Pulmonary artery endothelial cell (primary cell): ENCODE measurements at places on chromosomes 1 and 21.

GRCh38 chr21:36229181-36229580 lies 72.6 kb downstream of the DOP1B start:
- no peak for DNase-seq

DNA sequence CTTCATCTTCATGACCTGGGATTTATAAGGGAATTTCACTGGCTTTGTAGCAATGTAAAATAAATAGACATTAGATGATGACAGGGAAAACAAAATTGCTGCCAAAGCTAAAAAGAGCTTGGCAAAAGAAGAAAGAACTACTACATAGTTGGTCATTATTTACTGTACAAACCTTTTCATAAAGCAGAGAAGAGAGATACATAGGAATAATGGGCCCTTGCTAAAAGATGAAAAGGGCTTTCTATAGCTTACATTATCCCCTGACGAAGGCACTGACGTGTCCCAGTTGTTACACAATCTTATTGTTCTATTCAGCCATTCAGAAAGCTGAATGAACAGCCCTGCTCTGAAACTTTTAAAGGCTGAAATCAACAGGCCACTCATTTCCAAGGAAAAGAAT lies 57.1 kb downstream of the ZC3H11B start:
- DNase-seq: no peak

- no peak for DNase-seq
Measured at GRCh38 chr1:185980891-185981290, 246.7 kb downstream of the HMCN1 start.

DNA sequence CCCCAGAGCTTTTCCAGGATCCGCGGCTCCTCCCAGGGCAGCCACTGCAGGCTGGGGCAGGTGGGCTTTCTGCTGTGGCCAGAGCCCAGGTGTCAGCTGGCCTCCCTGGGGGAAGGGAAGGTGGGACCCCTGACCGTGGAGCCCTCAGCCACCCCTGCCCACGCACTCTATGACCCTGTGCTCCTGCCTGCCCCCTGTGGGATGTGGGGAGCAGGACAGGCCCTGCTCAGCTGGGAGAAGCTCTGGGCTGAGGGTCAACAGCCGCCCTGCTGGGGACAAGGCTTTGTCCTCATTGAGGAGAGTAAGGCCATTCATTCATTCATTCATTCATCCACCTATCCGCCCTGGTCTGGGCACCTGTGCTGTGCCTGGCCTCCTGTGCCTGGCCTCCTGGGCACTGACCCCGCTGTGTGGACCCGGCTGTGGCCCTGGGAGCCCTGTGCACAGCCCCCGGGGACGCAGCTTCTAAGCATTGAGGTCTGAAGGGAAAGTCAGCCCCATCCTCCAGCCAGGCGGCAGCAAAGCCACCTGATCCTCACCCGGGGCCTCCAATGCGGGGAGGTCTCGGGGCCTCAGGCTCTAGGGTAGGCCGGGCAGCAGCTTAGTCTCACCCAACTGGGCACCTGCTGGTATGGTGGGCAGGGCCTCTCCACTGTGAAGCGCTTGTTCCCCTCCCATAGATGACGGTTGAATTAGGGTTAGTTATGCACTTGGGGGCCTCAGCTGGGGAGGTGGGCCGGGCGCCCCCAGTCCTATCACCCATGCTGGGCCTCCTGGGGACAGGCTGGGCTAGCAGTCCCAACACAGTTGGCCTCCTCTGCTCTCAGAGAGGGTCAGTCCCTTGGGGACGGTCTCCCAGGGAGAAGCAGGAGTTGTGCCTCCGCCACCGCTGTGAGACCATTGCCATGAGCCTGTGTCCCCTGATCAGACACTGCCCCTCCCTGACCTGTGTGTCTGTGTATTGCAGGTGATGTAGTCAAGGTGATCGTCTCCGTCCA lies 6.0 kb downstream of the TNFRSF14 start:
- no peak for DNase-seq

DNA sequence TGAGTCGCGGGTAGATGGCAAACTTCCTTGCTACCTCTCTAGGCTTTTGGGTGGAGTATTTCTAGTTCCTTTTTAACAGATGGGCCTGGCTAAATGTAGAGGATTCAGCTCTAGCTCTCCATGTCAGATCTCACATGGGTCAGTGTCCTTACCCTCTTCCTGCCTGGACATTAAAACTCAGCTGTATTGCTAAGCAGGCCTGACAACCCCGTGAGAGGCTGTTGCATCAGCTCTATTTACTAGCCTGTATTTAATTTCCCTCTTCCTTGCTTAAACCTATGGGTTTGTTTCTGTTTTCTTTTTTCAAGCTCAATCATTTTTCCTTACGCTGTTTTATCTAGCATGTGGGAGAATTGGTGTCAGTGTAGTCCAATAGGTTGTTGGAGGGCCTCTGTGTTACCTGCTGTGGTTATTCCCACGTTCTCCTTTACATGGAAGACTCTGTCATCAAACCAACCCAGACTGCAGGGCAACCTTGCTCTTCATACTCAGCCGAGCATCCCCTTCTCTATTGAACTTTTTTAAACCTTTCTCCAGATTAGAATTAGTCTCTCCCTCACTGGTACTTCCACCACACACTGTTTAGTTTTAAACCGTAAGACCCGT lies 79.5 kb upstream of the BACH1 start:
- DNase-seq: no peak

DNA sequence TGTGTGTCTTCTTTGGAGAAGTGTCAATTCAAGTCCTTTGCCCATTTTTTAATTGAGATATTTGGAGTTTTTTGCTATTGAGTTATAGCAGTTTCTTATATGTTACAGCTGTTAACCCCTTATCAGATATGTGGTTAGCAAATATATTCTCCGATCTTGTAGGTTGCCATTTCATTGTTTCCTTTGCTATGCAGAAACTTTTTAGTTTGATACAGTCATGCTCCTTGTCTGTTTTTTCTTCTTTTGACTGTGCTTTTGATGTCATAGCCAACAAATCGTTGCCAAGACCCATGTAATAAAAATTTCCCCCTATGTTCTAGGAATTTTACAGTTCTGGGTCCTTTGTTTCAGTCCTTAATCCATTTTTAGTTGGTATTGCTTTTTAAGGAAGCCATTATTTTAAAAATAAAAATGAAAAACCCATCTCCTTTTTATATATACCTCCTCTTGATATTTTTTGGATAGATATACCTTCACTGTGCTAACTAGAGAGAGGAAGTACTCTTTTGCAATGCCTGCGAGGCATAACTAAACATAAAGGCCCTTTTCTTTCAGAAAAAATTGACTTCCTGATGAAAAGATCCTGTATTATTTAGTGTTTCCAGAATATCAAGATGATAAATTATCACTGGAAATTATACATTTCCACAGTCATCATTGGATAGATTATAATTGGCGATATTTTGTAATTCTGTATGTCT lies 127.8 kb downstream of the HS2ST1 start:
- DNase-seq: no peak

DNA sequence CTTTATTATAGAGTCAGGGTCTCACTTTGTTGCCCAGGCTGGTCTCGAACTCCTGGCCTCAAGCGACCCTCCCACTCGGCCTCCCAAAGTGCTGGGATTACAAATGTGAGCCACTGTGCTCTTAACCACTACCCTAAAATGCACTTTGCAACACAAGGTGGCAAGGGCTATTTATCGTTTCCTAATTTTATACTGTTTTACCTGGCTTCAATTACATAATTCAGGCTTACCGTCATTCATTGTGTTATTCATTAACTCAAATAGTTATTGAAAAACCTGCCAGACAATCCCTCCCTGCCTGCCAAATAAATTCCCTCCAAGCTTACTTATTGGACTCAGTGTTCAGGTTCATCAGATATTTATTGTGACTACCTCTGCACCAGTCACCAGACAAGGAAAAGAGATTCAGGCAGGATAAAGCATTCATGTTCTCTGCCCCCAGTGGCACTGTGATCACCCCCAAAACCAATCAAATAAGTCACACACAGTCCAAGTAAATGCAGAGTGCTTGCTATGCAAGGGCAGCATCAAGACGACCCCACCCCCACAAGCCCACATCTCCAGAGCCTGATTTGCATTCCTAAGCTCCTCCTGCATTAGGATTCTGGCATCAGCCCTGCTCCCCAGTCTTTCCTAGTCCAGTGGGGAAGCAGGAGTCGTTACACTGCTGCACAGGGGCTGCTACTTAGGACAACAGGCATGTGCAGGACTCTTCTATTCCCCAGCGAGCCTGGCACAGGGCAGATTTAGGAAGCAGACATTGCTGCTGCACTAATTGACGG lies 8.1 kb downstream of the PAQR7 start:
- DNase-seq: no peak

- no peak for DNase-seq
Measured at GRCh38 chr1:94878329-94878728, 48.6 kb downstream of the CNN3 start.
